Fibroblast of mammary gland (primary cell): ENCODE measurements at places on chromosomes 2 and 18.
A peak's percentile ranks its signal among the peaks of the same experiment; 100 is the strongest.

GRCh38 chr2:216516730-216517350 is 18.2 kb downstream of the RPL37A start:
- DNase-seq: peak; percentile 58

DNA sequence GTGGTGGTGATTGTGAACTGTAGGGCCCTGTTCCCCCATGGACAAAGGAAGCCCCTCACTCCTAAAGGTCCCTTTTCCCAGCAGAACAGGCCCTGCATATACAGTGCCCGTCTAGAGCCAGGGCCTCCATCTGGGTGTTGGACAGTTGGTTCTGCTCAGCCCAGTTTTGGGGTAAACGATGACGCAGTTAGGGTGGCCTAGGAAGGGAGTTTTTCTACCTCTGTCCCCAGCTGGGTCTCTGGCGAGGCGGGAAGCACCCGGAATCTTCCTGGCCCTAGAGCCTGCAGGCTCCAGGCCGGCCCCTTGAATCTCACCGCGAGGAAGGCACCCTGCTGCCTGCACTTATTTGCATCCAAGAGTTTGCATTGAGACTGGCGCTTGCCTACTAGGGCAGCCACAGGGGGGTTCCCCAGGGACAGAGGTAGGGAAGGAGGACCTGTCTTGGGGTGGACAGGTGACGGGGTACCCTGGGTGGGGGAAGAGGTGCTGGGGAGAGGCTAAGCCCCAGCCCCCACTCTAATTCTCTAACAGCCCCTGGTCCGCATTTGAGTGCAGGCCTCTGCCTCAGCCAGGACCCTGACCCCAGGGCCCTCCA is 529 bp upstream of the MTA3 start:
- no peak for DNase-seq

- no peak for DNase-seq
Measured at GRCh38 chr2:240411261-240412160, 24.0 kb upstream of the GPC1 start.

DNA sequence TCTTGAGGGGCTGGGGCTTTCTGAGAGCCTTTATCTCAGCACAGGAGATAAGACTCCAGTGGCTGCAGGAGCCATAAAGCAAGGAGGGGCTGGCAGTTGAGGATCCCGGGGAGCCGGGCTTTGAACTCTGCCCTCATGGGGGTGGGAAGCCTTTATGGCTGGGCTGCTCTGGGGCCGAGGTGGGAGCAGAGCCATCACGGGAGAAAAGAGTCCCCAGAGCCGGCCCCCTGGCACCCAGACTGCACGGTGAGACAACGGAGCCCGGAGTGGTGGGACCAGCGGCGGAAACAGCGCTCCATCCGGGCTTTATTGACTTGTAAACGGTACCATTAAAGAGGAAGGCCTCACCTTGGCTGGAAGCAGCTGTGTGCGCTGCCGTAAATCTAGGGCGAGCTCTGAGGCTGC is 162.6 kb downstream of the MYCN start:
- DNase-seq: no peak

GRCh38 chr2:23533338-23533695 is 148.3 kb downstream of the KLHL29 start:
- no peak for DNase-seq

DNA sequence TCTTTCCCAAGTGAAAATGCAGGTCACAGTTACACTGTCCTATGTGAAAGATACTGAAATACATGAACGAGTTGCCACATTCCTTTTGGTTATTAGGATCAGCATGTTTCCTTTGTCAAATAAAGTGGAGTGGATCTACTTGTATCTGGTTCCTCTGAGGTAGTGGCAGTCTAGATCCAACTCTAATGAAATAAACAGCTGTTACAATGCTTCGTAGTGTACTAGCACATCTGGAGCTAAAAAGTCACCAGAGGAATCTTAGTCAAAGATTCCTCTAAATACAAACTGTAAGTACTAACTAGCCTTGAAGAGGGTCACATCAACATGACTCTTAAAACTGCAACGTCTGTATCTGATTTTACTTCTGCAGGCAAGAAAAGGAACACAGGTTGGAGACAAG is 228.9 kb downstream of the DYM start:
- DNase-seq: no peak

GRCh38 chr18:36132756-36133155 is 3.1 kb downstream of the ELP2 start:
- DNase-seq: no peak

GRCh38 chr2:200042944-200043343 is 87.6 kb downstream of the MAIP1 start:
- DNase-seq: peak; percentile 85

- peak; percentile 89 for DNase-seq
Measured at GRCh38 chr18:67730886-67731285, 214.4 kb upstream of the DSEL start.

- DNase-seq: no peak
Measured at GRCh38 chr2:37893327-37893726, 31.8 kb upstream of the RMDN2 start.

GRCh38 chr2:12965540-12966269 is 249.0 kb downstream of the TRIB2 start:
- DNase-seq: peak; percentile 77

DNA sequence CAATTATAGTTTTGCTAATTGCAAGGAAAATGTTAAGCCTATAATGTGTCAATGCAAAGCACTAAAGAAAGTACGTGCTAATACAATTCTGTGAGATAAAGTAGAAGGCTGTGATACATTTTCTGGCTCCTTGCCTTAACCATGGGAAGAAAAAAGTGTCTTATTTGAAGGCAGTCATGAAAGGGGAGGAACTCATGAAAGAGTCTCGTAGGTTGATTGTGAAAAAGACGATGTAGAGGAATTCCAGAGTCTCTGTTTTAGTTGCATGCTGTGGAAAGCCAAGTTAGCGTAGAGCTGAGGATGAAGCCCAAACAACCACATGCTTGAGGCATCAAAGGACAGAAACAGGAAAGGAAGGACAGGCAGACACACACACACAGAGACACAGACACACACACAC is 214.1 kb downstream of the MEIS1 start:
- DNase-seq: no peak

GRCh38 chr2:131542438-131543384 is 15.0 kb downstream of the CCDC74A start:
- DNase-seq: no peak
